ENCODE measurements at places on chromosomes 3 and 15. TPM values are rescaled to one million over a fixed set of nuclear protein-coding genes. Genes with fewer than 3 reads are reported as not detected.

GRCh38 chr15:88610701-88611231, 10.4 kb upstream of the AEN start:
- H3K4me1 ChIP-seq: peaks cover 12% of the 10 kb centered on the region
- DNase-seq: no peak
- H3K4me3 ChIP-seq: no peak overlapping the region
- no peak overlapping the region for H3K27ac ChIP-seq
- H3K36me3 ChIP-seq: no peaks in the 10 kb centered on the region
- H3K27me3 ChIP-seq: no peaks in the 10 kb centered on the region

GRCh38 chr3:107928084-107928445, 162.8 kb downstream of the CD47 start:
- H3K36me3 ChIP-seq: no peaks in the 10 kb centered on the region
- no peak overlapping the region for H3K27ac ChIP-seq
- H3K4me3 ChIP-seq: peak overlapping the region; percentile 55
- no peaks in the 10 kb centered on the region for H3K4me1 ChIP-seq
- DNase-seq: no peak
- no peaks in the 10 kb centered on the region for H3K27me3 ChIP-seq

GRCh38 chr3:165783383-165783782, 53.8 kb downstream of the BCHE start:
- H3K4me3 ChIP-seq: no peak overlapping the region
- no peaks in the 10 kb centered on the region for H3K4me1 ChIP-seq
- no peak for DNase-seq
- H3K27ac ChIP-seq: no peak overlapping the region
- no peaks in the 10 kb centered on the region for H3K36me3 ChIP-seq

- H3K36me3 ChIP-seq: no peaks in the 10 kb centered on the region
- no peak for DNase-seq
- H3K4me1 ChIP-seq: no peaks in the 10 kb centered on the region
- no peak overlapping the region for H3K4me3 ChIP-seq
- no peak overlapping the region for H3K27ac ChIP-seq
Measured at GRCh38 chr3:83968356-83968755, 990.4 kb upstream of the CADM2 start.

DNA sequence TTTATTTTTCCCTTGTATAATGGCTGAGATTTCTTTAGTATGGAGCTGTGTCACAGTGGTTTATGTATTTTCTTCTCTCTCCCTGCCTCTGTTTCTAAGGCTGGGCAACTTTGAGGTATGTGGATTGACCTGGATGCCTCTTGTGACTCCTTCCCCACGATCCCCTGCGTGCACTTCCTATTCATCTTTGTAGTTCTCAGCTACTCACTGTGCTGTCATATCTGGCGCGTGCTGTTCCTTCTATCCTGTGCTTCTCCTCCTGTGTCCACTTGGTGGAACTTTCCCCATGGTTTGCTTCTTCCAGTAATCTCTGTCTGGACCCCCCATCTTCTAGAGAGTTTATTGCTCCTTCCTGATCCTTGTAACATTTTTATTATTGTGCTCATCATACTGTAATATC, 97.3 kb downstream of the AKAP13 start:
- no peak overlapping the region for H3K27ac ChIP-seq
- H3K4me3 ChIP-seq: no peak overlapping the region
- no peaks in the 10 kb centered on the region for H3K27me3 ChIP-seq
- no peaks in the 10 kb centered on the region for H3K4me1 ChIP-seq
- H3K36me3 ChIP-seq: no peaks in the 10 kb centered on the region

GRCh38 chr3:29475854-29476253, 195.0 kb downstream of the RBMS3 start:
- H3K4me3 ChIP-seq: no peak overlapping the region
- no peaks in the 10 kb centered on the region for H3K27me3 ChIP-seq
- H3K4me1 ChIP-seq: no peaks in the 10 kb centered on the region
- H3K27ac ChIP-seq: no peak overlapping the region
- DNase-seq: no peak
- H3K36me3 ChIP-seq: no peaks in the 10 kb centered on the region

- no peak overlapping the region for H3K4me3 ChIP-seq
- H3K27me3 ChIP-seq: no peaks in the 10 kb centered on the region
- no peaks in the 10 kb centered on the region for H3K36me3 ChIP-seq
- H3K4me1 ChIP-seq: peaks cover 3% of the 10 kb centered on the region
Measured at GRCh38 chr3:127307916-127308315, 20.1 kb upstream of the PRR20G start.

DNA sequence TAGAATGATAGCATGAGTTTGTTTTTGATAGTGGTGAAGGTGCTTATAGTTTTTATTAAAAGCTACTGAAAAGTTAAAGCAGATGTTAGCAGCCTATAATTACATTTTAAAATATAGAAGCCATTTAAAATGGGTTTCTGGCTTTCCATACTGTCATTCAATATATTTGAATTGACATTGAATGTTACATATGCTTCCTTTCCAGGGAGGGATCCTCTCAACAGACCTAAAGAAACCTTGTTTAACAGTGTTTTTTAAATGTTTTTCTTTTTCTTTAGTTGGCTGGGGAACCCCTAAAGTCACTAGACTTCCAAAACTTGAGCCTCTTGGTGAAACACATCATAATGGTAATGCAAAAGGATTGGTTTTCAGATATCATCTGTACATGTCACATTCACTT, 12.2 kb downstream of the DHFR2 start:
- no peak for DNase-seq
- H3K4me3 ChIP-seq: no peak overlapping the region
- no peaks in the 10 kb centered on the region for H3K4me1 ChIP-seq
- no peak overlapping the region for H3K27ac ChIP-seq
- no peaks in the 10 kb centered on the region for H3K27me3 ChIP-seq
- no peaks in the 10 kb centered on the region for H3K36me3 ChIP-seq

GRCh38 chr3:142027735-142028134, 121.6 kb downstream of the TFDP2 start:
- peak overlapping the region; percentile 6 for H3K4me3 ChIP-seq
- no peaks in the 10 kb centered on the region for H3K36me3 ChIP-seq
- H3K27ac ChIP-seq: peak overlapping the region; percentile 8

- H3K27me3 ChIP-seq: no peaks in the 10 kb centered on the region
- H3K4me3 ChIP-seq: no peak overlapping the region
- DNase-seq: no peak
- H3K27ac ChIP-seq: peak overlapping the region; percentile 57
Measured at GRCh38 chr3:25457671-25458419, 29.8 kb downstream of the RARB start.

- no peaks in the 10 kb centered on the region for H3K4me1 ChIP-seq
- no peak overlapping the region for H3K27ac ChIP-seq
- no peaks in the 10 kb centered on the region for H3K27me3 ChIP-seq
- DNase-seq: no peak
- no peak overlapping the region for H3K4me3 ChIP-seq
Measured at GRCh38 chr3:195597229-195597628, 13.5 kb upstream of the APOD start.

The HCN4 gene
- 0.30 TPM for polyA plus RNA-seq

The STX19 gene
- 3.5 TPM for polyA plus RNA-seq

The C3orf49 gene
- polyA plus RNA-seq: not detected

The ZNF619 gene
- polyA plus RNA-seq: 0.76 TPM

Measured in pancreas (tissue), 10 donors.